ENCODE measurements at places on chromosomes 1 and 21.

DNA sequence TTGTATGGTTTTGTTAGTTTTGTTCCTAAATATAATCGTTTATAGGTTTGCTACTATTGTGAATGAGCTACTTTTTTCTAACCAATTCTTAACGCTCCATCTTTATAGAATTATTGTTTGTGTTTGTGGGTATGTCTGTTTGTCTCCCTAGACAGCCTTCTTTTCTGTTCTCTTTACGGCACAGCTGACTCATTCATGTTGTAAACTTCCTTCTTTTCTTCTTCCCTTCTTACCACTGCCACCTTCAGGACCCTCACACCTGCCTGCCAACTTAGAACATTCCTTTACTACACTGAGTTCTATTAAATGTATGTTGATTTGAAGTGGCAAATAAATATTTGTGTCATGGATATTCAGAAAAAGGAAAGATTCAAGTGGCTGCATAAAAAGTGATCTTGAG is 29.1 kb downstream of the AK5 start:
- DNase-seq: no peak

DNA sequence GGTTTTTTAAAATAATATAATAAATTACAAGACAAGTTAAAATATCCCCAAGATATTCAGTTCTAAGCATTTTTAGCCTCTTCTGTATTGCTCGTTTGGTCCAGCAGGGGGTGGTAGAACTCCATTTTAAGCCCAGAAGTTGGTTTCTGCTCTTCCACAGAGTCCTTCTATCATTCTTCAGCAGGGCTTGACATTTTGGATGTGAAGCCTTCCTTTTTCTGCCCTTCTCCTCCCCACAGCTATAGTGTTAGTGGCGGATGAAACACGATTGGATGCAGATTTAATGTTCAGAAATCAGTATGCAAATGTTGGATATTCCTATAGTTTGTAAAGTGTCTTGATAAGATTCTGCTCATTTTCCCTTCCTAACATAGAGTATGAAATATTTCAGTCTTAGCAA is 1.4 kb downstream of the NCAM2 start:
- peak; percentile 40 for DNase-seq

GRCh38 chr1:218377143-218377660 is 32.1 kb downstream of the TGFB2 start:
- no peak for DNase-seq

DNA sequence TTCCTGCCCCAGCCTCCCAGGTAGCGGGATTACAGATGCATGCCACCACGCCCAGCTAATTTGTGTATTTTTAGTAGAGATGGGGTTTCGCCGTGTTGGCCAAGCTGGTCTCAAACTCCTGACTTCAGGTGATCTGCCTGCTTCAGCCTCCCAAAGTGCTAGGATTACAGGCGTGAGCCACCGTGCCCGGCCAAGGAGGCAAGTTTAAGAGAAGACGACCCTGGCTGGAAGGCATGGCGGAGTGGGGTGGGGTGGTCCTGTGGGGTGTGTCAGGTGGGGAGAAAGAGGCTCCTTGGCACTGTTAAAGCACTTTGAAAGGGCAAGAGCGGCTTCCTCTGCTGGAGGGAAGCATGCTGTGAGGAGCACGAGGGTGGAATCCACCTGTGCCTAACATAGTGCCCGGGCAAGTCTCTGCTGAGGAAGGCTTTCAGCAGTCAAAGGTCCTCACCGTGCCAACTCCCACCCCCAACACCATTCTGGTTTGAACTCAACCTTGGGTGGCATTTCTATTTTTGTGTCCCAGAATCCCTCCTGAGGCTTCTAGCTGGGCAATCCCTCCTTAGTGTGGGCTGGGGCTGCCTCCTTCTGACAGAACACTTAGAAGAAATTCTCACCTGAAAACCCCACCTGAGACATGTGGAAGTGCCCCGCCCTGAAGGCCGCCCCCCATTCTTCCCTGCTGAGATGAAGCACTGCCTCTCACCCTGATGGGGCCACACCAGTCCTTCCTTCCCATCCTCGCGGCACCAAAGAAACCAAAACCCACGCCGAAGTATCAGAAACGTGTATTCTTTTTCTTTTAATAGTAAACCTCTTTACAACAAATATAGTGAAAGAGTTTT is 37.4 kb downstream of the MEF2D start:
- no peak for DNase-seq

DNA sequence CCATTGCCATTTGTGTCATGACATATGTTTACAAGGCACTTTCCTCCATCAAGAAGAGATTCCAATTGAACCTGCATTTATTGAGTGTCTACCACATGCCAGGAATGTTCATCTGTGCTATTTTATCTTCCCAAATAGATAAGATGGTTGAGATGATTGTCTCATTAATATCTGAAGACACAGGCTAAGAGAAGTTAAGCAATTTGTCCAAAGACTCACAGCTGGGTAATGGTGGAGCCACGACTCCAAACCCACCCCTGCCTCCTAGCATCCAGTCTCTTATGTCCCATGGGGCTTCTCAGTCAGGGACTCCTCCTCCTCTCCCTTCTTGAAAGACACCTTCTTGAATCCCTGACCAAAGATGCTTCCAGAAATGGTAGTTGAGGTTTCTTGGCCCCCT is 68.1 kb downstream of the STUM start:
- DNase-seq: no peak

GRCh38 chr1:23756676-23757075 is 13.4 kb downstream of the ELOA start:
- no peak for DNase-seq

DNA sequence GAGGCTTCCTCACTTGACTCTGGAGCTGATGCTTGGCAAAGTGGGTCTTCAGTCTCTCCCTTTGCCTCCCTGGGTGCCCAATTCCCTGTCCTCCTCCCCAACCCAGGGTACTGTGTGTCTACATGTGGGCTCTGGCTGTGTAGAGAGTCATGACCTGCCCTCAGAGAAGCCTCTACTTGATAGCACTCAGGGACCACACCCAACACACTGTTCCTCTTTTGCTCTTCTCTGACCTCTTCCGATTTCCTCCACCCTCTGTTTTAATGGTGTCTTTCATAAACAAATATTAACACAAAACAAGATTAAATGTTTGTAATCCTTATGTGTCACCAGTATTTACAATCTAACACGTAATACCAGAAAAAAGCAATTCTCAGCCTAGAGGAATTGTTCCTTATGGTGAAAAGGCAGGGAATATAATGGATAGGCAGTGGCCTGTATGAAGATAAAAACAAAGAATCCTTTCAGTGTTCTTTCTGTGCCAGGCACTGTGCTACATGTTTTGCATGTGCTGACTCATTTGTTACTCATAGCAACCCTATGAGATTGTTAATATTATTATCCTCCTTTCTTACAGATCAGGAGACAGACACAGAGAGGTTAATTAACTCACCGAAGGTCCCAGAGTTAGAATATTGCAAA is 58.2 kb downstream of the HSD3B1 start:
- no peak for DNase-seq

DNA sequence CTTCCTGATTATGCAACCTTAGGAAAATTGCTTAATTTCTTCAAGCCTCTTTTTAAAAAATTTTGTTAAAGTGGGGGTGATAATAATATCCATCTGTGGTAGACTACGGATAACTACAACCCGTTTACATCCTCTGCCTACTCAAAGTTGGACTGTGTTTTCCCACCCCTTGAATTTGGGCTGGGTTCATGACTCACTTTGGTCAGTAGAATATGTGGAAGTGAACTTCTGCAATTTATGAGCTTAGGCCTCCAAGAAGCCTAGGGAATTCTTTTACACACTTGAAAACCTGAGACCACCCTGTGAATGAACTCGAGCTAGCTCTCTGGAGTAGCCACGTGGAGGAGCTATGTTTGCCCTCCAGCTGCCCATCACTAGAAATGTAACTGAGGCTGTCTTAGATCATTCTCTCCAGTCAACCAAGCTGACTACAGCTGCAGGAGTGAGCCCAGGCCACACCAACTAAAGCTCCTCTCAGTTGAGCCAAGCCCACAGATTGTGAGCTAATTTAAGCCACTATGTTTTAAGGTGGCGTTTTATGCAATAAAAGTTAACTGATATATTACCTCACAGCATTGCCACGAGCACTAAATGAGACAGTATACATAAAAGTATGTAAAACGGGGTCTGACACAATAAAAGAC is 29.6 kb upstream of the CACHD1 start:
- no peak for DNase-seq
